ENCODE measurements at places on chromosomes 13 and 19.

DNA sequence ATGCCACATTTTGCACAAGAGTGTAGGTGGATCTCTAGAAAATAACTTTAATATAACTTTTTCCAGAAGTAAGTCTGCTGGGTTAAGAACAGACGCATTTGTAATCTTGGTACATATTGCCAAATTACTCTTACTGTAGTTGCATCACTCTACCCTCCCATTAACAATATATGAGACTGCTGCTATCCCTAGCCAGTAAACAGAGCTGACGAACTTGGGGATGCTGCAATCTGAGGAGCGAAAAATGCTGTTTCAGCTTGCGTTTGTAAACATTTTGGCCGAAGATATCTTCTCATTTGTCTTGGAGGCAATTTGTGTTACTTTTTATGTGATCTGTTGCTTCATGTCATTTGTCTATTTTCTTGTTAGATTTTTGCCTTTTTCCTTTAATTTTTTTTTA, 1482.8 kb downstream of the OLFM4 start:
- no peak for DNase-seq

GRCh38 chr13:85816413-85816812, 17.2 kb upstream of the SLITRK6 start:
- DNase-seq = no peak

DNA sequence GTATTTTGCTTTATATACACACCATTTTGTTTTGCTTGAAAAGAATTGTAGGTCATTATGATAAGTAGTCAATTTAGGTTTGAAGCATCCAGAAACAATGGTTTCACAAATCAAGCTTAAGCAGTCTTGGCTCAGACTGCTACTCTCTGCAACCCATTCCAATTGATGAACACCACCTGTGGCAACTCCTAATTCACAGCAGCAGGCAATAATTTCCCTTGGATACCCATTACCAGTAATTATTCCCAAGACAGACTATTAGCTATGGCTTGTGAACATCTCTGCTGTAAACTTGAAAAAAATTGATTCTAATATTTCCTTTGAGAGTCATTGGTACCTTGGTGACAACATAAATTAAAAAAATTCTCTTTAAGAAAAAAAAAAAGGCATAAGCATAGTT, 299.3 kb upstream of the SLITRK6 start:
- no peak for DNase-seq

- no peak for DNase-seq
Observed at GRCh38 chr19:48953141-48953540, 1.5 kb upstream of the BAX start.

- DNase-seq = no peak
Observed at GRCh38 chr13:36331280-36331679, 14.9 kb downstream of the SPART start.

GRCh38 chr19:13983213-13983889, 22.8 kb downstream of the RFX1 start:
- no peak for DNase-seq

- no peak for DNase-seq
Observed at GRCh38 chr19:29832801-29833200, 21.0 kb downstream of the CCNE1 start.
